ENCODE measurements at places on chromosomes 5 and 9. TPM values are rescaled to one million over a fixed set of nuclear protein-coding genes. Genes with fewer than 3 reads are reported as not detected.
A peak's percentile ranks its signal among the peaks of the same experiment; 100 is the strongest.

The TLE4 gene
- 38.0 TPM for polyA plus RNA-seq

The CCDC192 gene
- polyA plus RNA-seq = not detected

The ANKRD34B gene
- polyA plus RNA-seq = not detected

The KIF4B gene
- not detected for polyA plus RNA-seq

DNA sequence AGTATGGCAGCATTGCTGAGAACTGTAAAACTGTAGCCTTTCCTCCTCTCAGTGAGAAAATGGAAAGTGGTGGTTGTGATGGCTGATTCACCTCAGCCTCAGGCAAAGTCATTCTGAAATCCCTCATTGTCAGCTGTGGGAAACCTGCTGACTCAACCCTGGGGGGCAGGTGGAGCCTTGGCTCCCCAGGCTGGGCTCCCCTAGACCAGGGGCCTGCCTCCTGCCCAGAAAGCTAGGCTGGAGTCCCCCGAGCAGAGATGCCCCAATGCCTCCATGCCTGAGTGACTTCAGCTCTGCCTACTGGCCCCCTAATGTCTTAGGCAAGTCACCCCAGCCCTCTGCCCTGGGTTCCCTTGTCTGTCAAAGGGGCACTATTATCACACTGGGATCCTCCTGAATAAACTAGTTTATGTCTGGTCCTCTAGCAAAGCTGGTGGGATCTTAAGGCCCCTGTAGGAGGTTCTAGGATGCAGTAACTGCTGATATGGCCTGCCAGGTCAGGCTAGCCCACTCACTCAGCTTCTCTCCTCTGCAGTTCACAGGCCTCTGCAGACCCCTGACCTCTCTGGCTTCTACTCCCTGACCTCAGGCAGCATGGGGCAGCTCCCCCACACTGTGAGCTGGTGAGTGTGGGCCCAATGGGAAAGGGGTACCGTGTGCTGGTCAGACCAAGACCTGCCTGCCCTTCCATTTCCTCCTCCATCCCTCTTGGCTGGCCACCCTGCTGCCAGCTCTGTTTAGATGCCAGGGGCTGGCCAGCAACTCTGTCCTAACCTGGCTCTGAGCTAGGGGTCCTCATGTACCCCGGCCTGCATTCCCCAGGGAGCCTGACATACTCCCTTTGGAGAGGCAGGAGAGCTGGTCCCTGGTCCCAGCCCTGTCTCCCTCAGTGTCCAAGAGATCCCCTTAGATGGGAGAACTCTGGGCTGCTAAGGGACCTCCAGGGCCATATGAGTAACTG lies 24.2 kb downstream of the TCF7 start:
- H3K27ac ChIP-seq = peak overlapping the region; percentile 83
- H3K27me3 ChIP-seq = peaks cover 16% of the 10 kb centered on the region
- no peak overlapping the region for H3K4me3 ChIP-seq
- no peak for DNase-seq
- H3K4me1 ChIP-seq = peaks cover 67% of the 10 kb centered on the region

DNA sequence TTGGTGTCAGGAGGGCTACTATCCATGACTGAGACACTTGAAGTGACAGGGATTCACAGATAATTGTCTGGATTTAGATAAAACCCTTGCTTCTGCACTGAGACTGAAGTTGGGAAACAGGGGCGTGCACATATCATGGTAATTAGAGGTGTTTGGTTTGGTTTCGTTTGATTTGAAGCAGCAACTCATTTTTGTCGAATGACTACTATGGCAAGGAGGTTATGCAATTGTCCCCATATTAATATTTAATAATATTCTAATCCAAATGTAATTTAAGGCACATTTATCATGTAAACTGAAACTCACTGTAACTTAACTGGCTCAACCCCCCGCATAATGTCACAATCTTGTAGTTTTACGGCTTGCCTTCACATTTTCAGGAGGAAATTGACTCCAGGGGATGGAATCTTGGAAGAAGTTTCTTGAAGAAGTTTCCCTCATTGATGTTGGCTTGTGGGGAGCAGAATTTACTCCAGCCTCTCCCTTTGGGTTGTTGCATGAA lies 12.5 kb downstream of the ZNF366 start:
- no peaks in the 10 kb centered on the region for H3K36me3 ChIP-seq
- H3K27me3 ChIP-seq = peaks cover 2% of the 10 kb centered on the region
- H3K4me3 ChIP-seq = no peak overlapping the region
- no peak overlapping the region for H3K27ac ChIP-seq
- no peak for DNase-seq

DNA sequence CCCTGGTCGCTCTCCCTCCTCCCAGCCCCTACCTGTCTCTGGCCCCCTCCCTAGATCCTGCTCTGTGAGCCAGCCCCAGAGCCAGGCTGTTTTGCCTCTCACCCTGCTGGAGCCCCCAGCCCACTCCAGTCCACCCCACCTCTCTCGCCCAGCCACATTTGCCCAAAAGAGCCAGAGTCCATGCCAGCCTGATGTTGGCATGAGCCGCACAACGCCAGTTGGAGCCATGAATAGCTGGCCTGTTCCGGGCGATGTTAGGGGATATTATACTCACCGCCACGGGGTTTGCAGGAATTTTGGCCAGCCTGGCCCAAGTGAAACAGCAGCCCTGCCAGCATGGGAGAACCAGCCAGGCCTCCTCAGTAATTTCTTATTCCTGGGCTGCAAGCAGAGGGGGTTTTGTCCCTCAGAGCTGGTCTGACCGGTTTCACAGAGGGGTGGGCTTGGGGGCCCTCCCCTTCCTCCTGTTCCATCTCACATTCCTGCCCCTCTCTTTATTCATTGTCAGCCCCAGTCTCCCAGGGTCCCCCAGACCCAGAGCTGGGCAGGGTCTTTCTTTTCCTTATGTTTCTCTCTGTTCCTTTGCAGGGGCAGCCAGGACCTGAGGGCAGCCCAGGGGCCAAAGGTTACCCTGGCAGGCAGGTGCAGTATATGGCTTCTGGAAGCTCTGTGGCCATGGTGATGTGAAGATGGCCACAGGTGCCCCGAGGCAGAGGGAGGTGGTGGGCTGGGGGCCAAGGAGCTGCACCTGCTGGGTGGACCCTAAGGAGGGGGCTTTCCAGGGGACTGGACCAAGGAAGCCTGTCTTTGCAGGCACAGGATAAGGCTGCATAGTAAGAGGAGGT lies 50.1 kb downstream of the COL27A1 start:
- no peaks in the 10 kb centered on the region for H3K27me3 ChIP-seq
- no peaks in the 10 kb centered on the region for H3K36me3 ChIP-seq
- no peak for DNase-seq
- H3K4me1 ChIP-seq = no peaks in the 10 kb centered on the region
- H3K4me3 ChIP-seq = no peak overlapping the region
- no peak overlapping the region for H3K27ac ChIP-seq

- H3K27me3 ChIP-seq = peaks cover 3% of the 10 kb centered on the region
- no peak for DNase-seq
- H3K4me3 ChIP-seq = no peak overlapping the region
- no peak overlapping the region for H3K27ac ChIP-seq
- no peaks in the 10 kb centered on the region for H3K4me1 ChIP-seq
- peaks cover 7% of the 10 kb centered on the region for H3K36me3 ChIP-seq
Measured at GRCh38 chr9:127185931-127186781, 63.7 kb upstream of the ANGPTL2 start.

GRCh38 chr9:33227741-33228140 lies 12.2 kb upstream of the SPINK4 start:
- no peaks in the 10 kb centered on the region for H3K36me3 ChIP-seq
- H3K27me3 ChIP-seq = no peaks in the 10 kb centered on the region
- peaks cover 9% of the 10 kb centered on the region for H3K4me1 ChIP-seq
- no peak for DNase-seq
- no peak overlapping the region for H3K27ac ChIP-seq

DNA sequence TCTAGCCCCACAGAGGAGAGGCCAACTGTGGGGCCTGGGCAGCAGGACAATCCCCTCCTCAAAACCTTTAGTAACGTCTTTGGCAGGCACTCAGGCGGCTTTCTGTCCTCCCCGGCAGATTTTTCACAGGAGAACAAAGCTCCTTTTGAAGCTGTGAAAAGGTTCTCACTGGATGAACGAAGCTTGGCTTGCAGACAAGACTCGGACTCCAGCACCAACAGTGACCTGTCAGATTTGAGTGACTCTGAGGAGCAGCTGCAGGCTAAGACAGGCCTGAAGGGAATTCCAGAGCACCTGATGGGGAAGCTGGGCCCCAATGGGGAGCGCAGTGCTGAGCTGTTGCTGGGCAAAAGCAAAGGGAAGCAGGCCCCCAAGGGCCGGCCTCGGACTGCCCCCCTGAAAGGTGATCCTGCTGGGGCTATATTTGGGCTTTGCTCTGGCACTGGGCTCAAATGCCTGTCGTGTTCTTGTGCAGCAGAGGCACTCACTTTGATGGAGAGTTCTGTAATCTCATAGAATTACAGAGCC lies 39.4 kb downstream of the KDM3B start:
- H3K36me3 ChIP-seq = peaks cover 47% of the 10 kb centered on the region
- H3K27ac ChIP-seq = no peak overlapping the region
- DNase-seq = no peak
- no peaks in the 10 kb centered on the region for H3K4me1 ChIP-seq
- H3K27me3 ChIP-seq = no peaks in the 10 kb centered on the region
- no peak overlapping the region for H3K4me3 ChIP-seq

DNA sequence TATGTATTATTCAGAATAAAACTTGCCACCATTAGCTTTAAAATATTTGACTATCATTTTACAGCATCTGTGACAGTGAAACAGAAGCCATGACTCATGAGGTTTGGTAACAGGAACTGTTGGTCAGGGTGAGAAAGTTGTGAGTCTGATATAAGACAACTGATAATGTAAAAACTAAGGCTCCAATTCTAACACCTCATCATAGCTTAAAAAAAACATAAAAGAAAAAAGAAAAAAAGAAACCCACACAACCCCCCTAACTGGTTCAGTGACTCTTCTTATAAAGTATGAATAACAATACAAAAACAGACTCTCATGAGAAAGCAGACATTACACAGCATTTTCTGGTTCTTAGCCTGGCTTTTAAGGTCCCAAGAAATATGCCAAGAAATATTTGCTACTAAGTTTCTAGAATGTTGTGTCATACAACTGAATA lies 85.8 kb downstream of the MRPS27 start:
- H3K27ac ChIP-seq = peak overlapping the region; percentile 7
- DNase-seq = peak; percentile 84
- H3K27me3 ChIP-seq = peaks cover 17% of the 10 kb centered on the region
- peak overlapping the region; percentile 60 for H3K4me3 ChIP-seq
- H3K36me3 ChIP-seq = peaks cover 37% of the 10 kb centered on the region

DNA sequence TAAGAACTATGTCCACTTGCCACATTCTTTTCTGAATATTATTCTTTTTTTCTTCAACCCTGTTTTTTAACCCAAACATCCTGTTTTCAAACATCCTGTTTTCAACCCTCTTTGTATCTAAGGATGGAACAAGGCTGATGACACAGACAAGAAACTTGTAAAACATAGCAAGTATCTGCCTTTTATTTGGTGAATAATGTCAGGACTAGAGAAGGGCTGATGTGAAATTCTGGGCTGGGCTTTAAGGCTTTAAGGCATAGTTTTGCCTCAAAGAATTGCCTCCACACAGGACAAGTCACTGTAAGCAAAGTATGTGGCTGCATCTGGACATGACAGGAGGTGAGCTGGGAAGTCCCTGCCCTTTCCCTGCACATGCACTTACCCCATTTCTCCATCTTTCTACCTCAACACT lies 42.5 kb upstream of the RIC1 start:
- no peaks in the 10 kb centered on the region for H3K4me1 ChIP-seq
- H3K27me3 ChIP-seq = no peaks in the 10 kb centered on the region

- no peak overlapping the region for H3K27ac ChIP-seq
- no peak overlapping the region for H3K4me3 ChIP-seq
- peaks cover 1% of the 10 kb centered on the region for H3K27me3 ChIP-seq
- H3K4me1 ChIP-seq = no peaks in the 10 kb centered on the region
- no peaks in the 10 kb centered on the region for H3K36me3 ChIP-seq
Measured at GRCh38 chr5:113128082-113128481, 151.5 kb downstream of the DCP2 start.

GRCh38 chr5:9832921-9833320 lies 202.8 kb upstream of the TAS2R1 start:
- peaks cover 3% of the 10 kb centered on the region for H3K27me3 ChIP-seq
- no peaks in the 10 kb centered on the region for H3K4me1 ChIP-seq
- no peak overlapping the region for H3K4me3 ChIP-seq
- H3K36me3 ChIP-seq = no peaks in the 10 kb centered on the region
- H3K27ac ChIP-seq = no peak overlapping the region
- DNase-seq = no peak

DNA sequence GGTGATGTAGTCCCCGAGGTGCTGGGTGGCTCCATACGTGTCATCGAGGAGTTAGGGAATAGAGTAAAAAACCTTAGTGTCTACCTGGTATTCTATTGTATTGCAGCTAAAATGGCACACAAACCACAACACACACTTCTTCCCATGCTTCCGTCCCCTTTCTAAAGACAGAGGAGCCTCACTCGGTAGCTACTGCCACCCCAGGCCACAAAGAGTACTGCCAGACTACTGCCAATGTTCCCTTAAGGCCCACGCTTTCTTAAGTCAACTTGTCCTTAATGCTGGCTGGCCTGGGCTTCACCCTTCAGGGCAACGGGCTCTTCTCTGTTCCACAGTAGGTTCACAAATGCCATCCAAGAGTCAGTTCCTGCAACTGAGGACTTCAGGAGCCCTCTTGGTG lies 673.0 kb downstream of the ELAVL2 start:
- peaks cover 3% of the 10 kb centered on the region for H3K27me3 ChIP-seq
- no peaks in the 10 kb centered on the region for H3K4me1 ChIP-seq
- H3K36me3 ChIP-seq = no peaks in the 10 kb centered on the region
- DNase-seq = no peak

DNA sequence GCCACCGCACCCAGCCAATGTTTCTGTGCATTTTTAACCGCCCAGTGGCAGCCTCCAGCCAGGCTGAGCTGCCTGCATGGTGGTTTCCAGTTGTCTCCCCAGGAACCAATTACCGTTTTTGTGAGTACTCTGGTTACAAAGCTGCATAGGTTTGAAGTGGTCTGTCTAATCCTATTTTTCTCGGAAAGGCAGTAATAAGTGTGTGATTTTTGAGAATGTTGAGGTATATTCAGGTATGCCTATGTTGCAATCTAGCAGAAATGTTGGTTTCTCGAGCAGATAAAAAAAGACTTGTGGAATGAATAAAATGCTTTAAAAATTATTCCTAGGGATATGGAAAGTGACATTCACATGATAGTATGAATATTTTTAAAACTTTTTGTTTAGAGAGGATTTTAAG lies 41.5 kb upstream of the ANKH start:
- peaks cover 1% of the 10 kb centered on the region for H3K27me3 ChIP-seq
- H3K27ac ChIP-seq = no peak overlapping the region
- H3K4me3 ChIP-seq = no peak overlapping the region
- no peaks in the 10 kb centered on the region for H3K36me3 ChIP-seq

GRCh38 chr5:119363936-119364335 lies 8.1 kb downstream of the TNFAIP8 start:
- peak overlapping the region; percentile 64 for H3K4me3 ChIP-seq
- H3K36me3 ChIP-seq = no peaks in the 10 kb centered on the region
- peaks cover 100% of the 10 kb centered on the region for H3K4me1 ChIP-seq
- H3K27ac ChIP-seq = peak overlapping the region; percentile 86
- DNase-seq = no peak
- no peaks in the 10 kb centered on the region for H3K27me3 ChIP-seq

- no peaks in the 10 kb centered on the region for H3K4me1 ChIP-seq
- no peak for DNase-seq
- H3K27ac ChIP-seq = no peak overlapping the region
- H3K4me3 ChIP-seq = no peak overlapping the region
- no peaks in the 10 kb centered on the region for H3K27me3 ChIP-seq
- H3K36me3 ChIP-seq = no peaks in the 10 kb centered on the region
Measured at GRCh38 chr9:82930116-82930515, 132.8 kb downstream of the RASEF start.
